Immature natural killer cell (primary cell): ENCODE measurements at places on chromosomes 7 and 10.

DNA sequence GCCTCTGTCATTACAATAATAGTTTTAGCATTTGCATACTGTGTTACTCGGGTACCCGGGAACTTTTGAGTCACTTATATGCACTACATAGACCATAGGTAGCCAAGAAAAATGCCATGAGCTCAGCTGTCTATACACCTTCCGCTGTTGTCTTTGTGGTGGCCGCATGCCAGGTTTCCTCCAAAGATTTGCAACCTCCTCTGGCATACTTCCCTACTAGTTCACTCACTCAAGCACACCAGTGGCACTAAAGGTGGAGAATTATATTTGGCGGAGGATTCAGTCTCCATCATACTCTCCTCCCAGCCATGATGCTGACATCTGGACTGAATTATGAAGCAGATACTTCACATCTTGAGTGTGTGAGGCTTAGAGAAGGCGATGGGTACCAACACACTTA lies 35.6 kb upstream of the GRB10 start:
- H3K4me3 ChIP-seq, result no peak overlapping the region
- H3K27ac ChIP-seq, result no peak overlapping the region
- H3K4me1 ChIP-seq, result no peaks in the 10 kb centered on the region

DNA sequence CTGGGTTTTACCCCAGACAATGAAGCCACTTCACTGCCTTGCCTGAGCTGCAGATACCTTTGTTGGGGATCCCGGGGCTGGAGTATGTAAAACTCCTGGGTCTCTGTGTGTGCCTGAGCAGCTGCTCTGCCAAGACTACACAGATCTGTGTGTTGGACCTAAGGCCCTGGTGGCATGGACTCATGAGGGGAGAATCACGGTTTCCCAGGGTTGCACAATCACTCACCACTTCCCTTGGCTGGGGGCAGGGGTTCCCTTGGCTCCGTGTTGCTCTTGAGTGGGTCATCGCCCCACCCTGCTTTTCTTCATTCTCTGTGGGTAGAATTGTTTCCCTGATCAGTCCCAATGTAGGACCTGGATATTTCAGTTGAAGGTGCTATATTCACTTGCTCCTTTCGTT lies 13.9 kb upstream of the TBATA start:
- no peaks in the 10 kb centered on the region for H3K4me1 ChIP-seq
- no peak overlapping the region for H3K4me3 ChIP-seq
- H3K36me3 ChIP-seq, result no peaks in the 10 kb centered on the region

DNA sequence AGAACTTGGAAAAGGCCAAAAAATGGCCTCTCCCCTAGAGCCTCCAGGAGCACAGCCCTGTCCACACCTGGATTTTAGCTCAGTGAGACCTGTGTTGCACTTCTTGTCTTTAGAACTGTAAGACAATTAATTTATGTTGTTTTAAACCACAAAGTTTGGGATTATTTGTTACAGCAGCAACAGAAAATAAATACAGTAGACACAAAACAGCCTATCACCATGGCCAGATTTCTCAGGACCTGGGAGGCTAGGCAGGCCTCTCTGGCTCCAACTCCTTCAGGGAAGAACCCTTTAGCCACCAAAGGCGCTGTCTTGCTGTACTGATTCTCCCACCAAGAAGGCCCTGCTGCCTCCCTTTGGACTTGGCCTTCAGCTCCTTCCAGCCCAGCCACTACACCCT lies 54.1 kb upstream of the PSAP start:
- H3K4me1 ChIP-seq, result peaks cover 16% of the 10 kb centered on the region
- no peak overlapping the region for H3K27ac ChIP-seq
- no peak for DNase-seq

DNA sequence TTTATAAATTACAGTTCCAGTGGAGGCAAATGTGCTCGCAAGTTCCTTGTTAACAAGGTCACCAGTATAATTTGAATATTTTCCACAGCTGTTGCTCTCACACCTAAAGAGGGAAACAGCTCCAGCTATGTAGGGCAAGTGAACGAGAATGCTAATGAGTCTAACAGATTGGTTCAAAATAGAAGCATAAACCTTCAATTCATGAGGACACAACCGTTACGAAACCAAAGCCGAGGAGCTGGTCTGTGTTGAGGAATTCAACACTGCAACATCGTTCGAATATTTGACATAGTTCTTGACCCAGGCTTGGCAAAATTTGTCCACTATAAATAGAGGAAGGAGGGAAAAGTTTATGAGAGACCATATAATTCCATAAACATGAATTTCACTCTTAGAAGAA lies 161.3 kb downstream of the KLF6 start:
- H3K27me3 ChIP-seq, result peaks cover 11% of the 10 kb centered on the region
- H3K4me3 ChIP-seq, result no peak overlapping the region
- no peak overlapping the region for H3K27ac ChIP-seq
- H3K36me3 ChIP-seq, result no peaks in the 10 kb centered on the region
- no peak for DNase-seq
- H3K4me1 ChIP-seq, result no peaks in the 10 kb centered on the region

DNA sequence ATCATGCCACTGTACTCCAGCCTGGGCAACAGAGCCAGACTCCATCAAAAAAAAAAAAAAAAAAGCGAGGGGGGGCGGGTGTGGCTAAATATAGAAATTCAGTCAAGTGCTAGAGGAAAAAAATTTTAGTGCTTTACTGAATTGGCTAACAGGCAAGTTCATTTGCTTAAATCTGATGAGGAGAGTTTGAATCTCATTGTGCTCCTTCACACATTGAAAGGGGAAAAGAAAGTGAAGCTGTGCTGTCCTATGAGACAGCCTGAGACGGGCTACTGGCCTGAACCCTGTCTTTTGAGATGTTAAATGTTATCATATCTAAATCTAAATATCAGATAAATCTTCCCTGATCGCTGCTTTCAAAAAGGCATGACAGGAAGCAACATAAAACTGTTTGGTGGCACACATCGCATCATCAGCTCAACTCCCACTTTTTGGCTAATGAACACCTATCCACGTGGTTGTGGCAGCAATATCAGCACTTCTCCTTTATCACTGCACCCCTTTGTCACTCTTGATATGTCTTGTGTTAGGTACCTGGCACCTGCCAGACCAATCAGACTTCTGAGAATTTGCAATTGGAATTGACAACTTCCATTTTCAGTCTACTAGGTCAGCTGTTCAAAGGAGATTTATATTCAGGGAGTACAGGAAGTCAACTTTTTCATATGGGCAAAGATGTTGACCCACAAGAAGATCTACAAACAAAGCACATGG lies 14.0 kb upstream of the IFIT1B start:
- H3K27ac ChIP-seq, result no peak overlapping the region
- DNase-seq, result no peak
- peaks cover 18% of the 10 kb centered on the region for H3K4me1 ChIP-seq
- H3K36me3 ChIP-seq, result no peaks in the 10 kb centered on the region
